ENCODE measurements at places on chromosomes 7 and 10. TPM values are rescaled to one million over a fixed set of nuclear protein-coding genes. Genes with fewer than 3 reads are reported as not detected.
A peak's percentile ranks its signal among the peaks of the same experiment; 100 is the strongest.

GIMAP7 gene
- total RNA-seq = 49.4 TPM

- H3K36me3 ChIP-seq = no peaks in the 10 kb centered on the region
- peaks cover 10% of the 10 kb centered on the region for H3K4me1 ChIP-seq
- H3K27ac ChIP-seq = no peak overlapping the region
- no peaks in the 10 kb centered on the region for H3K27me3 ChIP-seq
Observed at GRCh38 chr7:33722383-33723101, 182.8 kb upstream of the BMPER start.

GRCh38 chr7:101527844-101528667 is 101.0 kb downstream of the MYL10 start:
- H3K27ac ChIP-seq = peak overlapping the region; percentile 24
- H3K27me3 ChIP-seq = peaks cover 3% of the 10 kb centered on the region
- no peak overlapping the region for H3K4me3 ChIP-seq
- H3K36me3 ChIP-seq = no peaks in the 10 kb centered on the region

GRCh38 chr7:45187089-45187945 is 29.7 kb downstream of the RAMP3 start:
- no peak for DNase-seq
- H3K27ac ChIP-seq = no peak overlapping the region
- no peak overlapping the region for H3K4me3 ChIP-seq
- H3K27me3 ChIP-seq = no peaks in the 10 kb centered on the region

- no peaks in the 10 kb centered on the region for H3K27me3 ChIP-seq
- H3K36me3 ChIP-seq = no peaks in the 10 kb centered on the region
- DNase-seq = peak; percentile 73
Observed at GRCh38 chr7:158816995-158817394, 12.3 kb downstream of the ESYT2 start.

DNA sequence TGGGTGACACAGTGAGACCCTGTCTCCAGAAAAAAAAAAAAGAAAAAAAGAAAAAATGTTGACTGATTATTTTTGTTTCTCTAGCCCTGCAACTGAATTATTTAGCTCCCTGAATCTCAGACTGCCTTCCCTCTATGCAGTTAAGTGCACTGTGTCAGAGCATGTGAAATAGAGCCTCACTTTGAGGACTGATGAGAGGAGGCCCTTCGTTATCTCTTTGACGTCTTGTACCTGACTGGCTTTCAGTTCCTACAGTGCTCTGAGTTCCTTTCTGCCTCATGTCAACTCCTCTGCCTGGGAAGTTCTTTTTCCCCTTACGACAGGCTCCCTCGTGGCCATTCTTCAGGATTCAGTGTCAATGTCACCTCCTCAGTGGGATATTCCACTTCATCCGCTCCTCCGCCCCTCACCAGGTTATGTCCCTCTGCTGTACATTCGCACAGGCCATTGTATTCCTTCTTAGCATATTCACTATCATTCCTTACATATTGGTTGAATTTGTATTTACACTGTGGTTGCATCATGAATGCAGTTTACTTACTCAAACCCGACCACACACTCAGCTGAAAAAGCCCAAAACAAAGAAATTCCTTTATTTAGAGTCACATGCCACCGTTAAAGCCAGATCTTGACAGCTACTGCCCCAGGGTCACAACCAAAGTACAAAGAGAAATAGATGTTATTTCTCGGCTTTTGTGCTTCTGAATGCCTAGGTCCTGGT is 18.1 kb upstream of the CAMK2G start:
- no peaks in the 10 kb centered on the region for H3K36me3 ChIP-seq
- H3K27ac ChIP-seq = no peak overlapping the region
- DNase-seq = no peak
- no peaks in the 10 kb centered on the region for H3K27me3 ChIP-seq
- peaks cover 16% of the 10 kb centered on the region for H3K4me1 ChIP-seq

DNA sequence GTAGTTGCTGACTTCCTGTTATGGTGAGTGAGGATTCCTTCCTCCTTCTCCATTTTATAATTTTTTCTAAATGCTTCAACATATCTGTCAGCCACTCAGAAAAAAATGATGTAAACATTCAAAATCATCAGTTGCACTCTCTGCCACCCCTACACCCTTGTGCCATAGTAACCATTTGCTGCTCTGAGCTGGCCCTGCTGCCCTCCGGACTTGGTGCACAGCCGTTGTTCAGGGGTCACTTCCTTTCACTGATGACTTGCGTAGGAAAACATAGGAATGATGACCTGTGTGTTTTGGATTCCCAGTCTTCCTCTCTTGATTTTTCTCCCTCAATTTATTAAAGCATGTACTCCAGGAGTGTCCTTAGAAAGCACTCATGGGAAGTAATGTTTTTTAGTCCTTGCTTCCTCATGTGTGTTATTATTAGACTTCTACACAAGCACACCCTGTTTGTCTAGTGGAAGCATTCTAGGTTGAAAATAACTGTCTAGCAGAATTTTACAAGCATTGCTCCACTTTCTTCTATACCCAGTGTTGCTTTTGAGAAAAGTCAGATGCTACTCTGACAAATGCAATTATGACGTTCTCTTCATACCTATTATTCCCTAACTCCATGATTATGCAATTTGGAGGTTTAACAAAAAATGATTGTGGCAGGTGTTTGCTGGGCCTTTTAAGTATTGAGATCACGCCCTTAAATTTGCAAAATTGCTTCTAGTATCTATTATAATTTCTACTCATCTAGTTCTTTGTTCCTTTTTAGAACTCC is 62.6 kb upstream of the MTPN start:
- no peak overlapping the region for H3K4me3 ChIP-seq
- no peak overlapping the region for H3K27ac ChIP-seq
- no peaks in the 10 kb centered on the region for H3K27me3 ChIP-seq
- H3K36me3 ChIP-seq = no peaks in the 10 kb centered on the region

DNA sequence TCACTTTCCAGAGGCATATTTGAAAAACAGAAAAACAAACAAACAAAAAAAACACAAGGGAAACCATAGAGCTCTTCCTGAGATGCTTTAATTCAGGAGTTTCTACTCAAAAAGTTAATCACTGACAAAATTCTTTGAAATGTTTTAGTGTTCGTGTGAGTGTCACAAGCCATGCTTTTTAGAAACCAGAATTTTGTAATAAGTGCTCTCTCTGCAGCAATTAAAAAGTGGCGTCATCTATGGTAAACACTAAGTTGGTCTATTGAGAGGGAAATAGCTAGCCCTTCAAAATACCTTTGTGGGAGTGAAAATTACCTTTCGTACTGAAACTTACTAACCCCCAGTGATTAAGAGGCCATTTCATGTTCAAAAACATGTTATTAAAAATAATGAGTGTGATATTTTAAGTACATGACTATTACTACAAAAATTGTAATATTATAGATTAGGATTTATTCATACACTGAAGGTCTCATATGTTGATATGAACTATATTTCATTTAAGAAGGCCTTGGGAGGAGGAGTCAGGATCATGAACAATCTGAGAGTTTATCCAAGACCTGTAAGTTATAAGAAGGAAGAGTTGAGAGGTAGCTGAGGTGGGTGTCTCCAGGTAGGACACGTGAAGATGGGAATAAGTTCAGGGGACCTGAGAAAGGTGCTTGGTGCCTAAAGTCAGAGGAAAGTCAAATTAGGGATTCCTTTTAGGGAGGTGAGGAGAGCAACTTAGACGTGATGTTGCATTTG is 94.6 kb downstream of the PPP1R9A start:
- H3K27me3 ChIP-seq = no peaks in the 10 kb centered on the region
- H3K36me3 ChIP-seq = no peaks in the 10 kb centered on the region
- H3K27ac ChIP-seq = peak overlapping the region; percentile 58
- no peaks in the 10 kb centered on the region for H3K4me1 ChIP-seq
- H3K4me3 ChIP-seq = no peak overlapping the region

DNA sequence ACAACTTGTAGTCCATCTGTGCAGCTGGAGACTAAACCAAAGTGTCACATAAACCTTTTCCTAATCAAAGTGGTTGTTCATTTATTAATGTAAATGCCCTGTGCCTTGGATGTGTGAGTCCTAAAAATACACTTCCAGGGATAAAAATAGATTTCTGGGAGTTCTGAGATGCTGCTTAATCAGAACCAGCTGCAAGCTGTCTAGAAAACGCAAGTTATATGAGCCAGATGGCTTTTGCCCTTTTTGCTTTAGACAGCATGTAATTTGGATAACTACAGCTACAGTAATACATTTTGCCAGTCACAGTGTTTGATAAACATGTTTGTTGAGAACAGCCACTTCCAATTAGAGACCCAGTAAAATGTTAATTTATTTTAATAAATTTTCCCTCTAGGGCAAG is 185.1 kb upstream of the PRPS1L1 start:
- H3K4me3 ChIP-seq = no peak overlapping the region
- no peaks in the 10 kb centered on the region for H3K27me3 ChIP-seq
- H3K4me1 ChIP-seq = peaks cover 8% of the 10 kb centered on the region
- no peaks in the 10 kb centered on the region for H3K36me3 ChIP-seq
- no peak overlapping the region for H3K27ac ChIP-seq

- no peak for DNase-seq
- H3K36me3 ChIP-seq = no peaks in the 10 kb centered on the region
- H3K4me1 ChIP-seq = no peaks in the 10 kb centered on the region
- H3K27ac ChIP-seq = no peak overlapping the region
- no peak overlapping the region for H3K4me3 ChIP-seq
Observed at GRCh38 chr7:133869556-133869955, 257.6 kb upstream of the LRGUK start.

GRCh38 chr10:67666416-67667034 is 29.5 kb downstream of the CTNNA3 start:
- no peak overlapping the region for H3K27ac ChIP-seq
- H3K4me1 ChIP-seq = no peaks in the 10 kb centered on the region
- no peak overlapping the region for H3K4me3 ChIP-seq
- DNase-seq = no peak

DNA sequence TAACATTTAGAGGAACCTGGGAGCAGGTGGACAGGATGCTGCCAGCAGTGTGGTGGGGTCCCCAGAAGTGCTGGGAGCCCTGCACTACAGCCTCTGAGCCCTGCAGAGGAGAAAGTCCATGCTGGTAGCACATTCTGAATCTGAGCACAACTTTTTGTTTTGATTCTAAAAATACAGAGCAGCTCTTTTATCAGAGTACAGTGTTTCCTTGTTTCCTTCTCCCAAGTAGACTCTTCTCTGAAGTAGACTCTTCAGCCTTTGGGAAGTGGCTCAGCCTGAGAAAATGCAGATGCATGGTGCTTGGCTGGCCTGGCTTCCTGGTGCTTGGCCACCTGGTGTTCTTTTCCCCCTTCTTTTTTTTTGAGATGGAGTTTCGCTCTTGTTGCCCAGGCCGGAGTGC is 9.1 kb downstream of the ADCY1 start:
- H3K27me3 ChIP-seq = peaks cover 4% of the 10 kb centered on the region
- no peak overlapping the region for H3K4me3 ChIP-seq
- no peaks in the 10 kb centered on the region for H3K36me3 ChIP-seq
- H3K27ac ChIP-seq = no peak overlapping the region
- DNase-seq = no peak
- H3K4me1 ChIP-seq = no peaks in the 10 kb centered on the region

DNA sequence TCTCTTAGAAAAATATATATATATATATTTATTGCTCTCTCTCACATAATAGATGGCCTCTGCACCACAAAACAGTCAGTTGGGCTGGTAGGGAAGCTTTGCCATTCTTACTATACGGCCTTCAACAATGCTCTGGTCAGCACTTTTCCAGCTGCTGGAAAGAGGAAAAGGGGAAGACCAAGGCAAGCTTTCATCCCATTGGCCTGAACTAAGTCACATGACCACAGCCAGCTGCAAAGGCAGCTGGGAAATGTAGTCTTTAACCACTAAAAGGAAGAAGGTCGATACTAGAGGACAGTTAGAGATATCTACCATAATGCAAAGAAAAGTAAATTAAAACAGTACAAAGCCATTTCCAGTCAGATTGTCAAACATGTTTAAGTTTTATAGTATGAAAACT is 58.4 kb upstream of the MACROH2A2 start:
- no peaks in the 10 kb centered on the region for H3K4me1 ChIP-seq
- no peaks in the 10 kb centered on the region for H3K36me3 ChIP-seq
- DNase-seq = no peak
- no peak overlapping the region for H3K27ac ChIP-seq
- no peak overlapping the region for H3K4me3 ChIP-seq
- H3K27me3 ChIP-seq = no peaks in the 10 kb centered on the region

- peak overlapping the region; percentile 68 for H3K27ac ChIP-seq
- H3K27me3 ChIP-seq = no peaks in the 10 kb centered on the region
- no peak overlapping the region for H3K4me3 ChIP-seq
- no peaks in the 10 kb centered on the region for H3K36me3 ChIP-seq
Observed at GRCh38 chr10:127925471-127926207, 18.7 kb downstream of the PTPRE start.

DNA sequence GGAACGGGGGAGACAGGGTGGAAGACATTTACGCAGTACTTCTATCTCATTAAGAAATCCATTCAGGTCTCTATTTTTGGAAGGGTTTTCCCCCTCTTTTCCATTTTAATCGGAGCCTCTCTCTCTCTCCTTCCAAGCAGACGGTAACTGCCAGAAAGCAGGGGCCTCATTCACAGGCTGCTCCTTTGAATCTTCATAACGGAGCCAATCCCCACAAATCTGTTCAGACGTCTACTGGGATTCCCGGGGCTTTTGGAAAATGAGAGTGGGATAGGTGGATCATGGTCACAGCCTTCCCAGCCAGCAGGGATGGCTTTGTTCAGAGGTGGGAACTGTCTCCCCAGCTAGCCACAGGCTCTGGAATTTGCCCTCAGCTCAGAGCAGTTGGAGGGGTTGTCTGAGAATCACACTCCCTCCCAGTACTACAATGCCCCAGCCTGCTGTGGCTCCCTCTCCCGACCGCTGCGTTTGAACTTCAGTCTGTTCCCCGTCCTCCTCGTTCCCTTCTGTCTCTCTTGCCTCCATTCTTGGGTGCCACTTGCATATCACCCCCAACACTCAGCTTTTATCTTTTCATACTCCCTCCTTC is 413.6 kb downstream of the PLXNA4 start:
- H3K27me3 ChIP-seq = no peaks in the 10 kb centered on the region
- no peak for DNase-seq
- no peak overlapping the region for H3K4me3 ChIP-seq
- H3K36me3 ChIP-seq = no peaks in the 10 kb centered on the region

- no peaks in the 10 kb centered on the region for H3K36me3 ChIP-seq
- H3K27ac ChIP-seq = no peak overlapping the region
- H3K4me1 ChIP-seq = peaks cover 44% of the 10 kb centered on the region
- no peaks in the 10 kb centered on the region for H3K27me3 ChIP-seq
- no peak overlapping the region for H3K4me3 ChIP-seq
- no peak for DNase-seq
Observed at GRCh38 chr10:119347181-119347974, 140.0 kb downstream of the GRK5 start.

DNA sequence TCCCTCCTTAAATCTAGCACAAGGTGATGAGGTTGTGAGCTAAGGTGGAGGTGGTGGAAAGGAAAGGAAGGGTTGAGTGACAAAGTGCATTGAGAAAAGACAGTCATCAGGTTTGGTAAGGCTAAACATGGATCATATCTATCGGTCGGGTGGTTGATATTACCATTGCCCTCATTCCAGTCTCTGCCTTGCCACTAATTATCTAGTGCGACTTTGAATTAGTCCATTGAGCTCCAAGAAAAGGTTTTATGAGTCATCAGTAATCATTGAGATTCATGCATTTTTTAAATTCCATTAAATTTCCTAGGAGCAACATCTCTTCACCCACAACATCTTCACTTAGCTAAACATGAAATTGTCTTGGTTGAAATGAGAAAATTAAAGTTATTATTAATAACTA is 68.9 kb upstream of the FRMD4A start:
- no peaks in the 10 kb centered on the region for H3K4me1 ChIP-seq
- no peak overlapping the region for H3K4me3 ChIP-seq
- H3K27ac ChIP-seq = no peak overlapping the region
- H3K27me3 ChIP-seq = no peaks in the 10 kb centered on the region

All from lower lobe of right lung (tissue), 2 donors.